ENCODE measurements at places on chromosomes 3 and 15.

- DNase-seq, result no peak
Measured at GRCh38 chr3:40172560-40172959, 136.9 kb upstream of the EIF1B start.

DNA sequence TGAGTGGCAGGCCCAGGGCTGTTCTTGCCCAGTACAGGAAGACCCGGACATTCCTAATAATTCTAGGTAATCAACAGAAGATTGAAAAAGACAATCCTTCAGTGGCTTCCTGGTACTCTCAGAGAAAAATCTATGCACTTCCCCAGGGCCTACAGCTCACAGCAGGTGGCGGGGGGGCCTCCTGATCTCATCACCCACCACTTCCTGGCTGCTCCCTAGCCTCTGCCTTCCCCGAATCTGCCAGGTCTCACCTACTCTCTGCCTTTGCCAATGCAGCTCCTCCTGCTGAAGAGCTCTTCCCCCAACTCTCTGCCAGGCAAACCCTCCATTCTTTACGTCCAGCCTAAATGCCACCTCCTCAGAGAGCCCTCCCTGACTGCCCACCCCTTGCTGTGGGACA, 37.5 kb downstream of the EHD4 start:
- no peak for DNase-seq

- no peak for DNase-seq
Measured at GRCh38 chr3:186361762-186362536, at the start of gene DGKG. DGKG (minus strand) TSS chr3:186362234; CDS start chr3:186320459, 41,775 bp downstream.

GRCh38 chr3:186750316-186750715, 33.1 kb upstream of the EIF4A2 start:
- DNase-seq, result no peak

DNA sequence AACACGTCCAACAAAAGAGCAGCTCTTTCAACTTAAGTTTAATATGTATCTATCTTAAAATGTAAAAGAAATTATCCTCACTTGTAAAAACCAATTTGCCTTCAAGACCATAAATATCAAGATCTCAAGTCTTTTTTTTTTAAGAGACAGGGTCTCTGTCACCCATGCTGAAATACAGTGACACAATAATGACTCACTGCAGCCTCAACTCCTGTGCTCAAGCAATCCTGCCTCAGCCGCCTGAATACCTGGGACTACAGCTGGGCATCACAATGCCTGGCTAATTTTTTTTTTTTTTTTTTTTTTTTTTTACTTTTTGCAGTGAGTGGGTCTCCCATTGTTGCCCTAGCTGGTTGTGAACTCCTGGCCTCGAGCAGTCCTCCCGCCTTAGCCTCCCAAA, 26.0 kb downstream of the ACAP2 start:
- DNase-seq, result no peak

DNA sequence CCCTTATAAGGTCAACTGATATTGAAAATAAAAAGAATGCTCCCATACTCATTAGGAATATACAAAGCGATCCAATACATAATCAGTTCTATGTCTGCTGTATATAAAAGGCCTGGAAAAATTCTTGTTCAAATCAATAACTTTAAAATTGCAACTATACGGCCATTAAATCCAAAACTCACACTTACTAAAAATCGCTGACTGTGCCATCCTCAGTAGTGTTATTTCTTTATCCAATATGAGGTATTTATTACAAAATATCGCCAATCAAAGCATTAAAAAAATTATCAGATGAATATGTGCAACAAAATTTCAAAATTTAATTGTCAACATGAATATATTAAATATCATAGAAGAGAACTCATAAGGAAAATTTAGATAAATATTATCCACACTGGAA, 146.5 kb downstream of the PLD1 start:
- no peak for DNase-seq

- no peak for DNase-seq
Measured at GRCh38 chr3:69563981-69564380, 175.3 kb upstream of the MITF start.

- no peak for DNase-seq
Measured at GRCh38 chr3:109413049-109413448, 75.7 kb upstream of the DPPA4 start.

GRCh38 chr3:45950131-45950530, 6.9 kb downstream of the CXCR6 start:
- no peak for DNase-seq

DNA sequence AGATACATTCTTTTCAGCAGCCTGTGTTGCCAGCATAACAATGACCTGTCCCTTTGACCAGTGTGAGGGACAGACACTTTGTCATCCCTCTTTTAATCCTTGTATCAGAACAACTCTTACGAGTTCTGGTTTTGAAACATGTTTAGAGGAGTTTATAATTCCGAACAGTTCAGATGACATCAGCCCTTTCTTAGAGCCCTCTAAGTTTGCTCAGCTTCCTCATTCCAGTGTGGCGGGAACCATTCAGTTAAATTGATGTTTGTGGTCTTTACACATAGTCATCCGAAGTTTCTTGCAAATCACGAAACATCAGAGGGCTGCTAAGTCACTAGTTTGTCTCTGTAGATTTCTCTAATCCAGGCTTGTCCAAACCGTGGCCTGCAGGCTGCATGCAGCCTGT, 102.5 kb downstream of the AKAP13 start:
- no peak for DNase-seq
